ENCODE measurements at places on chromosomes 7 and 10.

GRCh38 chr10:43842072-43842471 is 193.4 kb upstream of the ZNF32 start:
- DNase-seq, result no peak

- DNase-seq, result peak; percentile 66
Measured at GRCh38 chr7:96188174-96188581, 133.7 kb downstream of the SLC25A13 start.

GRCh38 chr7:13945670-13946069 is 43.8 kb downstream of the ETV1 start:
- no peak for DNase-seq

- no peak for DNase-seq
Measured at GRCh38 chr7:73599151-73599882, 20.9 kb upstream of the TBL2 start.

- DNase-seq, result no peak
Measured at GRCh38 chr10:133161486-133162109, 1.6 kb downstream of the KNDC1 start.

DNA sequence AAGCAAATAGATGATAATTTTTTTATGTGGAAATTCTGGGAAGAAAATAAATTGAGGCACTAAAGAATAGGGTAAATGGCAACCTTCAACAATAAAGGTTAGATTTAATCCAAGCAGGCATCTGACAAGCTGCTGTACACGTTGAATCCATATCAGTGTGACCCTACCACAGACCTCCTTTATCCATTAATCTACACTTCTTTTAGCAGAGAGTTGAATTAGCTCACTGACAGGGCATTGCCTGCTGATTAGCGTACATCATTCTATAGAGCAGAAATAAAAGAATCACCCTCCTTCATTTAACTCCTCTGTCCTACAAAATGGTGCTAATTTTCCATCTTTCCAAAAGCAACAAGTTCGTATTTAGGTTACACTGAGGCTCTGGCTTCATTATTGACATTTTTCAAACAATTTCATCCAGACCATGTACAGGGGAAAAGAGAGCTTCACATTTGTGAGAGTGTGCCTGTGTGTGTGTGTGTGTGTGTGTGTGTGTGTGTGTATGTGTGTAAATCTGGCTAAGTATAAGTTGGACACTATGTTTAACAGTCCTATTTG is 356.0 kb downstream of the TFEC start:
- no peak for DNase-seq

DNA sequence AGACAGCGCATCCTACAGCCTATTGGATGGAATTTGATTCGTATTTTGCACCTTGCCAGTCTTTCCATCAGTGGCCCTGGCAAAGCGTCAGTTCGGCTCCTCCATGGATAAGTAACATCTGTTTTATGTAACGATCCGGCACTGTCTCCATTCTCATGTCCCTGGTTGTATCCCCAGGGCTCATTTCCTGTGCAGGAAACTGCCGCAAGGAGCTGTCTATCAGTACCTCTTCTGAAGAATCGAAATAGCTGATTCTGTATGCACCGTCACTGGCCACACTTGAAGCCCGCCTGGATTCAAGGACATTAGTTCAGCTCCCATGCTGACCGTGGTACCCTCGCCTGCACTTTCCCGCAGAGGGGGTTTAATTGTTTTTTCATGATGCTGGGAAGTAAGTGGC is 53.1 kb upstream of the NPS start:
- DNase-seq, result no peak

- DNase-seq, result no peak
Measured at GRCh38 chr7:45715471-45716352, 141.5 kb downstream of the ADCY1 start.

DNA sequence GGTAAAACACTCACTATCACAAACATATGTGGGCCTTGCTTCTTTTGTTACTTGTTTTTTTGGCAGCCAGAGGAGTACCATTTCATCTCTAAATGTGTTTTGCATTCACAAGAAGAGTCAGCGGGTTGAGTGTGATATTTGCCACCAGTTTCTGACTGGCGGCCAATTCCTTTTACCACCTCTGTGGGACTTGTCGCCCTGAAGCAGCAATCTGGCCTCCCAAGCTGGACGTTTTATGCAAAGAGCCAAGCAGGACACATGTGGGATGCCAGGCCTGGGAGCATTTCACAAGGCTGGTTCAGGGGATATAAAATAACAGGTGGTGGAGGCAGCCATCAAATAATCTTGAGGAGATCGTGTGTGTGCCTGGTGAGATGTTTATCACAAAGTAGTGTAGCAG is 61.8 kb upstream of the TRIL start:
- DNase-seq, result no peak

- no peak for DNase-seq
Measured at GRCh38 chr7:155700847-155701246, 56.4 kb downstream of the RBM33 start.

GRCh38 chr10:110650265-110650668 is 6.1 kb downstream of the RBM20 start:
- DNase-seq, result no peak

- DNase-seq, result no peak
Measured at GRCh38 chr7:141609576-141609975, 58.4 kb downstream of the AGK start.

DNA sequence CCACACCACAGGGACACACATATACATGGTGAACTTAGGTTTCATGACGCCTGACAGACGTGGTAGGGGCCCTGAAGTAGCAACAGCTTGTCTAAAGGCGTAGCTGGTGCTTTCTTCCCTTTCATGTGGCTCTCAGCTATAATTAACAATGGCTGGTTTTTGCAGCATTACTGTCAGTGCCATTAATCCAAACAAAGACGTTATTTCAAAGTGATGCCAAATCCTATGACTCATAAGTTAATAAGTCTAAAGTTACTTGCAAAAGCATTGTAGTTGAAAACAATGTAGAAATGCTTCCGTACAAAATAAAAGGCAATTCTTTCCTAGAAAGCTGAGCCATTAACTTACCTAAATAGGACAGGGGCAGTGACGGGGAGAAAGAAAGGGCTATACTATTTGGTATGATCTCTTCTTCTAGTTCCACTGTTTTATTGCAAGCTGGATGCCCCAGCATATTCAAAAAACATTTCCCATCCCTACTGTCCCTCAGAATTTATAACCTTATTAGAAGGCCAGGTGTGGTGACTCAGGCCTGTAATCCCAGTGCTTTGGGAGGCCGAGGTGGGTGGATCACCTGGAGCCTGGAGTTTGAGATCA is 105.4 kb downstream of the ODAD2 start:
- no peak for DNase-seq

DNA sequence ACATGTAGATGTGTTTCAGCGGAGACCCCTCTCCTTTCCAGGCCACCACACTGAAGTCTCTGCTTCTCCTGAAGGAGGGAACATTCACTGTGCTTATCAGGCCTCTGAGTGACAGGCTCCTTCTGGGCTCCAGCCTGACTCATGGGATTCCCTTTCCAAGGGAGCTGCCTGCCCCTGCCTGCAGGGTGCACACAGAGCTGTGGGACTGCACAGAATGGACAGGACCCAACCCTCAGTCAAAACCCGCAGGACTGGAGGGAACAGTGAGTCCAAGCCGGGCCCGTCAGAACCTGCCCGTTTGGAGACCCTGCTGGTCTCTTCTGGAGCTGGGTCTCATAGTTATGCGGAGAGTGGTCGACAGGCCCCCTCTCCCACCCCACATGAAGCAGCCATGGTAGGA is 32.6 kb downstream of the PLAC9 start:
- no peak for DNase-seq

- DNase-seq, result no peak
Measured at GRCh38 chr10:128867819-128868218, 599.2 kb upstream of the MGMT start.

DNA sequence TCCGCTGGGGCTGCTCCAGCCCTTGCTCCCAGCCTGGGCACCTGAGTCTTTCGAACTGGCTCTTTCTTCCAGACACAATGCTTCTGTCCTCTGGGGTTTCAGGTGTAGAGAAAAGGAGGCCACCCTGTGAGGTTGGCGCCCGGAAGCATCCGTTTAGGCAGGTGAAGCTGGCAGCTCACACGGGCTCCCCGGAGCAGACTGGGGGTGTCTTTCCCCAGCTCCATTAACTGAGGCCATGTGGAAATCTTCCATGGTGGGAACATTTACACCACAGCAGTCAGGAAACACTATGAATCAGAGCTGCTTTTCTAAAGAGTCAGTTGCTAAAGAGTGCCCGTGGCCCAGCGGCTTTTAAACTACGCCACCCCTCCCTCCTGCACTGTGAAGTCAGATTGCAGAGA is 29.2 kb downstream of the PRKAG2 start:
- DNase-seq, result no peak

- DNase-seq, result no peak
Measured at GRCh38 chr7:150421831-150422230, 28.6 kb upstream of the GIMAP8 start.

DNA sequence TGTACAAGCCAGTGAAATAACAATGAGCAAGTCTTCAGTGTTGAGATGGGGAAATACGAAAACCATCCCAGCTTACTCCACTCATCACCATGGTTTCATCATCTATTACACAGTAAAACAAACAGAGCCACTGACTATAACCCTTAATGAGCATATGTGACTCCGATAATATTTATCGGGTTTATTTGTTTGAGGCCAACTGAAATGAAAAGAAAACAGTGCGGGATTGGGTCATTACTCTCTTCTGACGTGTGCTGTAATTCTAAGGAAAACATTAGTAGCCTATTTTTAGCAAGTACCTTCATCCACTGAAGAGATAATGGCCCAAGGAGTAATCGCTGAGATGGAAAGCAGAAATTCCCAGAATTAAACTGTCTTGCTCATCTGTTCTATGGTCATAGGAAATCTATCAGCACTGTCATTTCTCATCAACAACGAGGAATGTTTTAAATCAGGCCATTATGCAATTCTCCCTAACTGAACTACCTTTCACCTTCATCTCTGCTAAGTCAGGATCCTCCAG is 716.5 kb downstream of the INHBA start:
- DNase-seq, result no peak

DNA sequence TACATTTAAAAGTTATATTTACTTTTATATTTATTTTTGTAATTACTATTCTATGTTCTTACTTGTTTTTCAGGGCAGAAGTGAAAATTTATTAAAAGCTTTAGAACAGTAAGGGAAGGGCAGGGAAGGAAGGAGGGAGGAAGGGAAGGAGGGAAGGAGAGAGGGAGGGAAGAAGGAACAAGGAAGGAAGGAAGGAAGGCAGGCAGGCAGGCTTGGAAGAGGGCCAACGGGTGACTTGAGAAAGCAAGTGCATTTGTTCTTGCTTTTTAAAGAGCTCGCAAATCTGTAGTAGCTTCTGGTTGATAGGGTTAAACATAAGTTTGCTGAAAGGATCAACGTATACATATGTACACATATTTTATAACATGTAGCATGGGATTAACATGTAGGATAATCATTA is 725.3 kb upstream of the FZD8 start:
- DNase-seq, result no peak

DNA sequence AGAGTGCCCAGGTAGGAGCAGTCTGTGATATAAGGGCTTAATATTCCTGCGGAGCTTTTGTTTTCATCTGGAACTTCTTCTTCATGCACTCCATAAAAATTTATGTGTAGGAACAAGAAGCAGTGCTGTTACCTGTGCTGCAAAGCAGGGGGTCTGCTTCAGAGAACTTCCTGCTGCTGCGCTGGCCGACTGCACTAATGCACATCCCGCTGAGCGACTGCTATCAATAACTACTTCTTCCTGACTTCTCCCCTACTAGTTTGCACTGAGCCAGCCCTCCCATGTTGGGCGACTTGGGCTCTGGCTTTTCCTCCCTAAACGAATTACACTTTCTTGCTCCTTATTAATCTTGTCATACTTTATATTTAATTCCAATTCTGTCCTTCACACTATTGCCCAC is 150.3 kb downstream of the NEBL start:
- no peak for DNase-seq

DNA sequence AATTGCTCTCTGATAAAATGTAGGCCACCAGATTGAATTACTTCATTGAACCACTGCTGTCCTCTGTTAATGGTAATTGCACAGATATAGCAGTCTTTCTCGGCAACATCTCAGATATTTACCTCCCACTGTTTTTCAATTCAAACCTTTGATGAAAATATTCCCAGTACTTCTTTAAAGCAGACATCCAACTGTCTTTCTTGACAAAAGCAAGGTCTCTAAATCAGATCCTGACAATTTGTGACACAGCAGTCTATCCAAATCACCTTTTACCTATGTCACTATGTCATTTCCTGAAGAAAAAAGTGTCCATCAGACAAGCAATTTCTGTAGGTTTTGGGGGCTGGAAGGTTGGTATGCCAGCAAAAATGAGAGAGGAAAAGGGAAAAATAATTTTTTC is 555.7 kb downstream of the AUTS2 start:
- no peak for DNase-seq

DNA sequence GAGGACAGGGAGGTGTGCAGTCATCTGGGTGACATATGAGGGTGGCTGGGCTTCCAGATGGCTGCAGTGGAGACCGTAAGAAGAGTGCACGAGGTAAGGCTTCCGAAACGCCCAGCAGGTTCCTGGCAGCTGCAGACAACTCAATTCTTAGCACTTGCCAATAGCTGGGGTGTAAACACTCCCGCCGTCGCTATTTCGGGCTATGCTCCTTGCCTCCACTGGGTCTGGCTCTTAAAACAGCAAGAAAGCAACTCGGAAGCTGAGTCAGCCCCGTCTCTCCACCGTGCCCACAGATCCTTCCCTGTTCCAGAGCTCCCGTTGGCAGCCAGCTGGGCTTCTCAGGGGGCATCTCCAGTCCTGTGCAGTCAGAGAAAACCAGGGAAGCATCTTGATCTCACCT is 6.1 kb upstream of the PDGFA start:
- peak; percentile 57 for DNase-seq

DNA sequence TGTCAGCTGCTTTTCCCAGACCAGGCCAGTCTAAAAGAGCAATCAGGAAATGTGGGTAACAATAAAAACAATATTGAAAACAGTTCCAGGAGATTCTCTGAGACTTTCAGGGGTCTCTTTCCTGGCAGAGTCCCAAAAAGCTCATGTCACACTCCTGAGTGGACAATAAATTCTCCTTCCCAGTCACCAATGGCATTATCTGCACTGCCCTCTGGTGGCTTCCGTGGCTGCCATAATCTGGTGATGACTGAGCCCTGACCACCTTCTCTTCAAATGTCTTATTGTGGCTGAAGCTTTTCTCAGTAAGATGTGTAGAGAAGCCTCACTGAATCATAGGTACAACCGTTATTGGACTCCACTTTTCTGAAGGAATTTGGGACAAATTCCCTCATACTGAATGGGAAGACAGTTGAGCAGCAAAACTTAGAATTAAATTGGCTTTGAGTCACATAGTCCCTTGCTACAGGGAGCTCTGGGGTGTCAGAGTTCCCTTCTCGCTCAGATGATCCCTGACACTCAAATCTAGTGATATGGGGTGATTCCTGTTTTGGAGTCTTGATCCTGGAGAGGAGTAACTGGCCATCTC is 24.4 kb upstream of the ASAH2 start:
- DNase-seq, result peak; percentile 39
